ENCODE measurements at places on chromosomes 11 and 22.
A peak's percentile ranks its signal among the peaks of the same experiment; 100 is the strongest.

DNA sequence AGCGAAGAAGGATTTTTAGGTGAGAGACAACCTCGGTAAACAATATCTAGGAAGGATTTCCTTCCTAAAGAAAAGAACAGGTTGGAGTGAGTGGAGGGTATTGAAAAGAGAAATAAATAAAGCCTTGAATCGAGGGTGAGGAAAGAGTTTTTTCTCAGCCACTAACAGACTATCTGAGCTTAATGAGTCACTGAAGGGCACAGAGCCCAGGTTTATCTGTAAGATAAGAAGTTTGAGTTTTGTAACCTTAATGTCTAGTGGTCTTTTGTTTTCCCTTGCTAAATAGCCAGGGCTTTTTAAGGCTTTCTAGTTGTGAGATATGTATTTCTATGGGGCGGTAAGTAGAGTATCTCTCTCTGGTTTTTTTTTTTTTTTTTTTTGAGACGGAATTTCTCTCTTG is 394.5 kb upstream of the KIRREL3 start:
- no peaks in the 10 kb centered on the region for H3K27me3 ChIP-seq
- H3K27ac ChIP-seq = no peak overlapping the region
- H3K4me1 ChIP-seq = no peaks in the 10 kb centered on the region
- H3K4me3 ChIP-seq = no peak overlapping the region
- H3K36me3 ChIP-seq = no peaks in the 10 kb centered on the region
- DNase-seq = no peak

DNA sequence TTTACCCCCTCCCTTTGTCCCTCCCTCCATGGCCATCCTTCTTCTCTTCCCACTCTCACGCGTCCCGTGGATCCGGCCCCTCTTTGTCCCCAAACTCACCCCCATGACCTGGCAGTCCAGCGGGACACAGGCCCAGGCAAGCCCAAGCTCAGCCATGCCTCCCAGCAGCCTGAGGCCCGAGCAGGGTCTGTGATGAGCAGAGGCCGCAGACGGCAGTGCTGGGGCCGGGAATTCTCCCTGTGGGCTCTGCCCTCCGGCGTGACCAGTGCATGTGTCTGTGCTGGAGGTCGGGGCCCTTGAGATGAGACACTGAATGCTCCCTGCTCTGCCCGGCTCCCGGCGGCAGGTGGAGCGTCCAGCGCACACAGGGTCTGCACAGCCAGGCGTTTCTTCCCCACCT is 237.9 kb downstream of the BRD1 start:
- DNase-seq = peak; percentile 57
- peaks cover 7% of the 10 kb centered on the region for H3K4me1 ChIP-seq
- no peak overlapping the region for H3K4me3 ChIP-seq
- no peaks in the 10 kb centered on the region for H3K27me3 ChIP-seq
- no peaks in the 10 kb centered on the region for H3K36me3 ChIP-seq

DNA sequence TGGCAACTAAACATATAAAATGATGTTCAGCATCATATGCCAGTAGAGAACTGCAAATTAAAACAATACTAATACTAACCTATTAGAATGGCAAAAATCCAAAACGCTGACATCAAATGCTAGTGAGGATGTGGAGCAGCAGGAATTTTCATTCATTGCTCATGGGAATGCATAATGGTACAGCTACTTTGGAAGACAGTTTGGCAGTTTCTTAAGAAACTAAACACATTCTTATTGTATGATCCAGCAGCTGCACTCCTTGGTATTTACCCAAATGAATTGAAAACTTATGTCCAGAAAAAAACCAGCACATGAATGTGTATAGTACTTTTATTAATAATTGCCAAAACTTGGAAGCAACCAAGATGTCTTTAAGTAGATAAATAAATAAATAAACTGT is 258.0 kb downstream of the TENM4 start:
- no peaks in the 10 kb centered on the region for H3K36me3 ChIP-seq
- H3K4me3 ChIP-seq = no peak overlapping the region
- peaks cover 3% of the 10 kb centered on the region for H3K27me3 ChIP-seq
- DNase-seq = no peak

- no peak overlapping the region for H3K27ac ChIP-seq
- H3K4me3 ChIP-seq = no peak overlapping the region
- H3K27me3 ChIP-seq = no peaks in the 10 kb centered on the region
- no peaks in the 10 kb centered on the region for H3K36me3 ChIP-seq
- DNase-seq = no peak
- H3K4me1 ChIP-seq = no peaks in the 10 kb centered on the region
Observed at GRCh38 chr11:117441146-117441975, 113.7 kb downstream of the CEP164 start.

- no peaks in the 10 kb centered on the region for H3K36me3 ChIP-seq
- DNase-seq = no peak
- H3K4me3 ChIP-seq = no peak overlapping the region
- no peaks in the 10 kb centered on the region for H3K27me3 ChIP-seq
Observed at GRCh38 chr11:123180166-123180565, 14.9 kb downstream of the CLMP start.

DNA sequence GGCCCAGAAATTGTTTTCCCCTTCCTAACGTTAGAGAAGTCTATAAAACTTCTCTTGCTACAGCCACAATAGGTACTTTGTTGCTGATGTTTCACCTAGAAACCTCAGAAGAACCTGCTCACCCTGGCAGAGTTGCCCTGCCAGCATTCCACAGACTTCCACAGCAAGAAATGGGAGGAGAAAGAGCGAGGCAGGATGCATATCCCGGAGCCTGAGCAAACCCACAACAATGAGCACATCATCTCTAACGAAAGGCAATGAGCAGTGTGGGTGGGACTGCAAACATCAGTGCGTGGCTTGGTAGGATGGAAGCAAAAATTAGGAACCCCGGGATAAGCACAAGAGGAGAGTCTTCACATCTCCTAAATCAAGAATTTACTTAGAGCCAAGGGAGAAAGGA is 892.3 kb downstream of the OPCML start:
- H3K27me3 ChIP-seq = no peaks in the 10 kb centered on the region
- no peak overlapping the region for H3K27ac ChIP-seq
- no peak for DNase-seq
- H3K4me1 ChIP-seq = no peaks in the 10 kb centered on the region
- no peak overlapping the region for H3K4me3 ChIP-seq

GRCh38 chr11:36594316-36594989 is at the start of gene IFTAP:
TSS of gene IFTAP (plus strand) at chr11:36594502. CDS start at chr11:36610104, 15,602 bp downstream.
- peak within 1 kb of the TSS; percentile 72 for H3K4me3 ChIP-seq
- H3K27ac ChIP-seq = peak within 1 kb of the TSS; percentile 73
- H3K36me3 ChIP-seq = no peaks in the 10 kb centered on the region
- H3K4me1 ChIP-seq = peaks cover 8% of the 10 kb centered on the region
- peak; percentile 76 for DNase-seq

Data from upper lobe of right lung (tissue), 1 donor.